ENCODE measurements at places on chromosomes 3 and 15.

GRCh38 chr3:169311381-169311780 lies 352.1 kb downstream of the MECOM start:
- no peak for DNase-seq

- DNase-seq, result no peak
Measured at GRCh38 chr3:120147072-120147871, 53.0 kb upstream of the GSK3B start.

GRCh38 chr3:52324676-52325075 lies 8.6 kb downstream of the DNAH1 start:
- no peak for DNase-seq

- no peak for DNase-seq
Measured at GRCh38 chr3:123031051-123031450, 3.5 kb upstream of the SEMA5B start.

DNA sequence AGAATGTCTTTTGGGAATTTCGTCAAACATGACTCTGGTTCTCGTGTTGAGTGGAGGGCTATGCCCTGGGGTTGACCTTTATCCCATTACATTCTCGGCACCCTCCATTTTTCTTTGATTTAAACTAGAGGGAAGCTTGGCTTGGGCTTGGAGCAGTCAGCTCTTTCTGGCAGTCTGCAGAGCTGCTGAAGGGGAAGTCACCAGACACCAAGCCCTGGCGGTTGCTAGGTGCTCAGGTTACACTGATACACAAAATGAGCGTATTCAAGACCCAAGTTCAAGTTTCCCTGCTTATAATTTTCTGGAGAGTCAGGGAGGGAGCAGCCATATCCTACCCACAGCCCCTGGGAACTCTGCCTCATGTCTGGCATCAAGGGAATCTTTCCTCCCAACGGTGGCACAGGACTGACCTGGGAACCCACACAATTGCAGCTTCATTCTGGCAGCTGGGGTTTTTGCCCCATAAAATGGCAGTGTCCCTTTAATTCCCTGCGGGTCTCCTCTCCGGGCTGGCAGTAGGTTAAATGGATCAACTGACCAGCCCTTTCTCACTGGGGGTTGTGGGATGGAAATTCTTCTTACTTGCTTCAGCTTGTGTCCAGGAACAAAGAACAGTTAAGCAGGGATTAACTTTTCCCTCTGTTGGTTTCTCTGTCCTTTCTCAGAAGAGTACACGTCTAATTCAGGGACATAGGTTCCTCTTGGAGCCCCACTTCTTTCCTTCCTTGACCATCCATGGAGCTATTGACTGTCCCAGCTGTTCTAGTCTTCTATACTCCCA lies 110.0 kb upstream of the DLG1 start:
- DNase-seq, result peak; percentile 33

DNA sequence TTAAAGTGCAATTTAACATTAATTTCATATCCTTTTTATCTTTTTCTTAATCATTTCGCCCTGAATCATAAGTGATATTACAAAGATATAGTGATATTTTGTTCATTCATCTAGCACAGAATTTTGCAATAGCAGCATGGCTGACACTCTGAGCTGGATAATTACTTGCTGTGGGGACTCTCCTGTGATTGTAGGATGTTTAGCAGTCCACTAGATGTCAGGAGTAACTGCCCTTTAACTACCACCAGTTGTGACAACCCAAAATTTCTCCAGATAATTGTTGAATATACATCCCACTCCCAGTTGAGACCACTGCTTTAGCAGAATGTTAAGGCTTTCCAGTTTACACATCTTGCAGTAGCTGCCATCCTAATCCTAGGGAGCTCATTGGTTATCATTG lies 196.8 kb upstream of the MBNL1 start:
- no peak for DNase-seq

- DNase-seq, result no peak
Measured at GRCh38 chr15:83318861-83319415, 34.5 kb upstream of the BNC1 start.

- no peak for DNase-seq
Measured at GRCh38 chr3:185930393-185931107, 7.3 kb downstream of the TRA2B start.

DNA sequence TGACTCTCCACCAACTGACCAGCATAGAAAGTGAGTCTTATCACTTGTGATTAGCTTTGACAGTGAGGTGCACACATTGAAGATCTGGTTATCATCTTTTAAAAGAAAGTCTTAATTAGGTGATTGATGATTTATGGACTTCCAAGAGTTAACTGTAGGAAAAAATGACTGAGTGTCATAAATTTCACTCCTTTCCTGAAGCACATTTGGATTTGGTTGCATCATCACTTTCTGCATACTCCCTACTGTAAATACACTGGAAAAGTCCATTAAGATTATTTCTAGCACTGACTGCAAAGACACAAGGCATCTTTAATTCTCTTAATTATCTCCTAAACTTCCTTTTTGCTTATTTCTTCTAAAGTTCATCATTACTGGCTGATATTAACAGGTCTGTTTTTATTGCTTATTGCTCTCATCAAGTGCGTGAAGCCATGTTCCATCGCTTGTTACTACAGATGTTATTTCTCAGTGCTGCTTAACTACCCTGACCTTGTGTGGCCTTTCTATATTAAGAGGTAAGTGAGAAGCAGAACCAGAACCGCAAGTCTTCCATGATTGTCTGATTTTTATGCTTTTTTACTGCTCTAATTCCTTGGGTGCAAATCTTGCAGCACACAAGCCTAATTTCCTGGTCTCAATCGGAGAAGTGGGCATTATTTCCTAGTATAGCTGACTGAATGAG lies 153.2 kb downstream of the MEIS2 start:
- no peak for DNase-seq

- DNase-seq, result no peak
Measured at GRCh38 chr3:140854961-140855360, 86.7 kb upstream of the SLC25A36 start.

DNA sequence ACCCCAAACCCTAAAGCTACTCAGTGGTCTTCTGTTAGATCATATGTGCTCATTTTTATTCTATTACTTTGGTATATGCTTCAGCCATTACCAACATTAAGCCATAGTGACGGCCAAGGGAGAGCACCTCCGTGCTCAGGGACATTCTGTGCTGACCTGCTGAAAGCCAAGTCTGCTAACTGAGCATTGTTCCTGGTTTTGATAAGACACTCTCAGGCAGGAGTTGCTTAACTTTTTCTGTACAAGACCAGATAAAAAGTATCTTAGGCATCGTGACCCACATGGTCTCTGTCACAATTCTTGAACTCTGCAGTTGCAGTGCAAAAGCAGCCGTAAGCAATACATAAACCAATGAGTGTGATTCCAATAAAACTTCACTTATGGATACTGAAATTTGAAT lies 100.6 kb downstream of the KLHL25 start:
- no peak for DNase-seq

GRCh38 chr15:42332331-42332730 lies 27.0 kb upstream of the CAPN3 start:
- DNase-seq, result no peak

- no peak for DNase-seq
Measured at GRCh38 chr15:25568751-25569150, 129.9 kb upstream of the UBE3A start.

- DNase-seq, result no peak
Measured at GRCh38 chr3:69072928-69073327, 7.2 kb downstream of the UBA3 start.

DNA sequence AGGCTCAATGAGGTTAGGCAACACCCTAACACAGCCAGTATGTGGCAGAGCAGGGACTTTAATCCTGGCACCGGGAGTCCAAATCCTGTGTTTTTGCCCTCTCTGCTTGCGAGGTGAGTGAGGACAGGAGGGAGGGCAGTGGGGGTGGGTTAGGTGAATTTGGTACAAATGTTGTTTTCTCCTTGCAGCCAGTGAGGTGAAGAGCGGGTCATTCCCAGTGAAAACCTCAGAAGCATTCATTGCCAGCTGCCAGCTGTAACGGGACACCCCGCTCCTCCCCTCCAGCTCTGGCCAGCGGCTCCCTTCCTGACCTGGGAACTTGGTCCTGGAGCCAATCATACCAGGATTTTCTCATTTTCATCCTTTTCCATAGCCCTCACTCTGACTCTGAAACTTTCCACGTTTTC lies 45.7 kb upstream of the RAB6B start:
- no peak for DNase-seq

DNA sequence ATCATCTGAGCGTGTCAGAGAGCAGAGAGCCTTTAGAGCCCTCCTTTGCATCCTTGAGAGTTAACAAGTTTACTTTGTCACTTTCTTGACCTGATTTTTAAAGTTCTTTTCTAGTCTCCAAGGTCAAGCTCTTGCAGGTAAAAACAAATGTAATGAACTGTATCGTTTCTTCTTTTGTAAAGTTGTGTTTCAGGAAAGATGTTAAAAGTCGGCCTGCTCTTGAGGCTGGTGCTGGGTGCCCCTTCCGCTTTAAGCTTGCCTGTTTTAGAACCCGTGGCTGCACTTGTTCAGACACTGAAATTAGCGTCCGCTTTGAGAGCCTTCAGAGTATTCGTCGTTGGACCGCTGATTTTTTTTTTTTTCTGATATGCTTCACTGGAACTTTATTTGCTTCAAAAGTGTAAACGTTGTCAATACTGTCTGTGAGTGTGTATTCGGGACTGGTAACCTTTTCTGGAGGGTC lies 52.6 kb upstream of the ULK4 start:
- DNase-seq, result no peak

DNA sequence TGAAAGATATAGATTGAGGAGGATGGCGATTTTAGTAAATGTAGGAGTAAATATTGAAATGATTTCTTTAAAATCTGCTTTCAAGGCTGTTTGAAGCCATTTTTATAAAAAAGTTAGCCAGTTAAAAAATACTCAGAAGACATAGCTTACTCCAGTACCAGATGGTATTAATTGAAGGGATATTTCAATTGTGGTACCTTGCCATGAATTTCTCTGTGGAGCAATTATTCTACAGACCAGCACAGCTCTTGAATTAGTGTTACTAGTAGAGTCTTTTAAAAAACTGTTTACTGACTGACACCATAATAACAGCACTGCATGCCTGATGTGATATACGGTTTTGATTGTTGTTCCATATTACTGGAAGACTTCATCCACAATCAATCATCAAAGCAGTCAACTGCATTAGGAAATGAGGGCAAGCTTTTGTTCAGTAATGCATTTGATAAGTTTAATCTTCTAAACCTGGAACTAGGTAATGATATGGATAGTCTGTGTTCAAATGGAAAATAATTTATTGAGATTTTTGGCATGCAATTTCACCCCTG lies 106.4 kb downstream of the MFSD1 start:
- DNase-seq, result no peak

- DNase-seq, result no peak
Measured at GRCh38 chr3:179681492-179682263, 28.8 kb downstream of the USP13 start.

- DNase-seq, result no peak
Measured at GRCh38 chr3:72665701-72666446, 182.4 kb downstream of the SHQ1 start.

- DNase-seq, result no peak
Measured at GRCh38 chr3:185976100-185976499, 38.3 kb upstream of the TRA2B start.

- no peak for DNase-seq
Measured at GRCh38 chr3:110799271-110799670, 272.3 kb upstream of the NECTIN3 start.

DNA sequence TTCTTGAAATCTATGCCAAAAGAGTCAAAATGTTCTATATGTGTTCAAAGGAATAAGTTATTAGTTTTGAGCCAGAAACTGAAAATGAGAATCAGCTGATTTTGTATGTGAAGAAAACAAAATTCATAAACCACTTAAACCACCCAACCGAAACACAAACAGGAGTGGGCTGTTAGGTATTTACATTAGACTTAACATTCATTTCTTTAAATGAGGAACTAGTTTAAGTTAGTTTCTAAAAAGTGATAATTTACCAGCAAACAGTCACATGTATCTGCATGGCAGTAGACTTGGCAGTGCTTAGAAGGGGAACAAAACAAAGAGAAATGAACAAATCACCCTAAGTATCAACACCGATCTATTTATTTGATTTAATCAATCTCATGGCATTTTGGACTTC lies 128.0 kb downstream of the GMNC start:
- no peak for DNase-seq

DNA sequence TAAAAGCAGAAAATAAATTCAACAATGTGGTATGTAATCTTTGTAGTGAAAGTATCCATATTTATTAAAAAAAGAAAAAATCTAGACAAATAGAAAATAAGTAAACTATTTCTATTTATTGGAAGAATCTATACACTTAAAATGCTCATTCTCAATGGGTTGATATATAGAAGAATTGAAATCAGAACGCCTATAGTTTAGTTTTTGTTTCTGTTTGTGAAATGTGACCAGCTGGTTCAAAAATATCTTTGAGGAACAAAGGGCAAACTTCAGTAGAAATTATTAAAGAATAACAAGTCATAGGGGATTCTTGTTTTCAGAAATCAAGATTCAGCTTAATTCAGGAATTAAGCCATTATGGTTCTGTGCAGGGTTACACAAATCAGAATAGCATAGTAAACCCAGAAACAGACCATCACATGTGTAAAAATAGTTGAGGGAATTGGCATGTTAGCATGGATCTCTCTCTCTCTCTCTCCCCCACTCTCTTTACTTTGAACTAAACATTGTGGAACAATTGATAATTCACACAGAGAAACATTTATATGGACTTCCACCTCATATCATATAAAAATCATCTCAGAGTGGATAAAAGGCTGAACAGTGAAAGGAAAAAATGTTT lies 134.0 kb downstream of the CHL1 start:
- no peak for DNase-seq

- no peak for DNase-seq
Measured at GRCh38 chr3:23696842-23697241, 108.9 kb upstream of the UBE2E1 start.

GRCh38 chr3:175186511-175186910 lies 327.4 kb downstream of the NAALADL2 start:
- no peak for DNase-seq

DNA sequence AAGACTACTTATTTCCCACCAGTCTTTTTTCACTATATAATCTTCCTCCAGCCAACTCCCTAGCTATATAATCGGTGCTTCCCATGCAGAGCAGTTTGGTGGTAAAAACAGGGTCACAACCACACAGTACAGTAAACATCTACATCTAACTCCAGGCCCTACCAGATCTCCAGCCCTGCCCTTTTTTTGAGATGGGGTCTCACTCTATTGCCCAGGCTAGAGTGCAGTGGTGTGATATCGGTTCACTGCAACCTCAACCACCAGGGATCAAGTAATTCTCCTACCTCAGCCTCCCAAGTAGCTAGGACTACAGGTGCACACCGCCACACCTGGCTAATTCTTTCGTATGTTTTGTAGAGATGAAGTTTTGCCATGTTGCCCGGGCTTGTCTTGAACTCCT lies 49.1 kb upstream of the TLE3 start:
- no peak for DNase-seq

GRCh38 chr3:28949580-28949979 lies 331.3 kb upstream of the RBMS3 start:
- no peak for DNase-seq

- no peak for DNase-seq
Measured at GRCh38 chr3:150129166-150129565, 158.5 kb upstream of the PFN2 start.

- no peak for DNase-seq
Measured at GRCh38 chr15:97966246-97966645, 5.7 kb downstream of the ARRDC4 start.

GRCh38 chr3:14623569-14624051 lies 28.0 kb upstream of the CCDC174 start:
- DNase-seq, result no peak

- peak; percentile 93 for DNase-seq
Measured at GRCh38 chr15:93028632-93029213, 60.3 kb downstream of the RGMA start.
